ENCODE measurements at places on chromosomes 7 and 10. TPM values are rescaled to one million over a fixed set of nuclear protein-coding genes. Genes with fewer than 3 reads are reported as not detected.

LAMB1 gene
- total RNA-seq: 204 TPM

SRRT gene
- total RNA-seq: 248 TPM

CPED1 gene
- total RNA-seq: 0.39 TPM

DNA sequence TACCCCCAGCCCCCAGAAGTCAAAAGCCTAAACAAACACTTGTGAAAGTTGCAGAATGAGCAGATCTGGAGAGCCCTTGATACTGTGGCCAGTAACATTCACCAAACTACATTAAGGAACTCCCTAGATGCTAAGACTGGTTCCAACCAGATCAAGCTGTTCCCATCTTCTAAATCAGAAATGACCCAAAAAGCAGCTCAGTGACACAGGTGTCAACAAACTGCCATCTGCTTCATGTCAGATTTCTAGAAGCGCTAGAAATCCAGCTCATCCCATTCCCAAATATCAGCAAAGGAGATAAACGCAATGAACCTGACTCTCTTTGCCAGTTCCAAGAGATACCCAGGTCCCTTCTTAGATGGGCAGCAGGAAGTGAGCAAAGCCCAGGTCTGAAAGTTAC lies 90.6 kb downstream of the GFRA1 start:
- H3K27me3 ChIP-seq: no peaks in the 10 kb centered on the region
- DNase-seq: no peak
- H3K4me1 ChIP-seq: no peaks in the 10 kb centered on the region
- H3K4me3 ChIP-seq: no peak overlapping the region
- no peak overlapping the region for H3K27ac ChIP-seq

DNA sequence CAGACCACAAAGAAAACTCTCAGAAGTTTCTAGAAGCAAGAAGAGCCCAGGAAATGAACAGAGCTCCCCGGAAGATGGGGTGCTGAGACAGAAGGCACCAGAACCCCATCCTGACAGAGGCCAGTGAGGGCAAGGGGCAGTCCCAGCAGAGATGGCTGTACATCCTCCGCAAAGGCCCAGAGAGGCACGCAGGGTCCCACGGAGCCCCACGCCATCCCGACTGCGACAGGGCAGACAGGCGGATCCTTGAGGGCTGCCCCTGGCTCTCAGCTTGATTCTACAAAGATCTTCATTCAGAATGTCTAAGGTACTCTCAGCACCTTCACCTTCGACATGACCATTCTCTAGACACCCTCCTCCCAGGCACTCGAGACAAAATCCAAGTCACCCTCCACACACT lies 107.9 kb upstream of the DDC start:
- H3K4me3 ChIP-seq: no peak overlapping the region
- H3K4me1 ChIP-seq: no peaks in the 10 kb centered on the region
- no peak for DNase-seq
- H3K36me3 ChIP-seq: no peaks in the 10 kb centered on the region
- H3K27ac ChIP-seq: no peak overlapping the region

- DNase-seq: no peak
- H3K27ac ChIP-seq: no peak overlapping the region
- H3K4me3 ChIP-seq: no peak overlapping the region
- no peaks in the 10 kb centered on the region for H3K27me3 ChIP-seq
Measured at GRCh38 chr10:133126431-133127290, 33.4 kb upstream of the KNDC1 start.

- DNase-seq: no peak
- H3K4me3 ChIP-seq: no peak overlapping the region
- H3K27ac ChIP-seq: no peak overlapping the region
- H3K4me1 ChIP-seq: no peaks in the 10 kb centered on the region
- no peaks in the 10 kb centered on the region for H3K27me3 ChIP-seq
- no peaks in the 10 kb centered on the region for H3K36me3 ChIP-seq
Measured at GRCh38 chr7:20470726-20471125, 140.0 kb downstream of the ITGB8 start.

IGF2BP3 gene
- total RNA-seq: 80.2 TPM
